ENCODE measurements at places on chromosomes 6 and 20.

DNA sequence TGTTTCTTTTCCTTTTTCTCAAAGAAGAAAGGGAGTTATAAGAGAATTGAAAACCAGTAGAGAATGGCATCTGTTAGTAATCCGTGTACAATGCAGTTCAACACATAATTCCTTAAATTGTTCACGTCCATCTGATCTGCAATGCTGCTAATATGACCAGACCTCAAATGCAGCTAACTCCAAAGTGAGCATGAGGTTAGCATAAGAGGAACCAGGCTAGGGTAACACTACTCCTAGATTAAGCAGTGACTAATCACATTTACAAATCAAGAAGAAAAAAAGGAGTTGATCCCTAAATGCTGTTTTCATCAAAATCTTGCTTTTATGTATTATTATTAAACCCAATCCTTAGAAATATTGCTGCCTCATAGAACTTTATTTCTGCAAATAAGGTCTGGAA lies 432.7 kb upstream of the ARID1B start:
- no peak for DNase-seq

DNA sequence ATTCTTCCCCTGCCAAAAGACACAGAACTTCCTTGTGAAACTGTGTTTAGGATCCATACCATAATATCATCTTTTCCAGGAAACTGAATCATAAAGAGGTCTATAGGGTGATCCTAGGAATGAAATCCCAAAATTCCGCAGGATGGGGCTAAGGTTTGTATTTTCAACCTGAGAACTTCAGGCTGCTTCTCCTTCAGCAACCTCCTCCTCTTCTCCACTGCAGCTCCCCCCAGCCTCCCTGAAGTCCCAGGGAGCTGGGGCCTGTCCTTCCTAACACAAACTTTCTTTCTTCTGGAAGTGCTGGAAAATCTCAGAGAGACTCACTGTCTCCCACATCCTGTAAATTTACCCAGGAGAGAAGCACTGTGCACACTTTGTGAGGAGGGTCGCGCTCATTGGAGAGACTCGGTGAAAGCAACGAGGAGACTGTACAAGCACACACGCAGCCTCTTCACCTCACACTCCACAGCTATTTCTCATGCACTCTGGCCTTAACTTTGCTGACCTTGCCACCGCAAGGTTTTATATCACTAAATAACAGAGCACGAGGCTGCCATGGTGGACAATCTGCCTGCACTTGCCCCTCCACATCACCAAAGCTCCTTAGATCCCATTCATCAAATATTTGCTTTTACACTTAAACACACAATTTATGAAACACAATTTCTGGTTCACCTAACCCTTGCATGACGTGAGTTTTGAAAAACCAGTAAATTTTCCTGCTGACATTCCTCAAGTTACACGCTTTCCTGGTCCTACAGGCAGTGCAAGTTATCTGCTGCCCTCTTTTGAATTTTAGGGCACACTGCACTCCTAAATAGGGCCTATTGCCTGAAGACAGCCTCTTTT lies 14.3 kb downstream of the ID4 start:
- DNase-seq, result no peak

DNA sequence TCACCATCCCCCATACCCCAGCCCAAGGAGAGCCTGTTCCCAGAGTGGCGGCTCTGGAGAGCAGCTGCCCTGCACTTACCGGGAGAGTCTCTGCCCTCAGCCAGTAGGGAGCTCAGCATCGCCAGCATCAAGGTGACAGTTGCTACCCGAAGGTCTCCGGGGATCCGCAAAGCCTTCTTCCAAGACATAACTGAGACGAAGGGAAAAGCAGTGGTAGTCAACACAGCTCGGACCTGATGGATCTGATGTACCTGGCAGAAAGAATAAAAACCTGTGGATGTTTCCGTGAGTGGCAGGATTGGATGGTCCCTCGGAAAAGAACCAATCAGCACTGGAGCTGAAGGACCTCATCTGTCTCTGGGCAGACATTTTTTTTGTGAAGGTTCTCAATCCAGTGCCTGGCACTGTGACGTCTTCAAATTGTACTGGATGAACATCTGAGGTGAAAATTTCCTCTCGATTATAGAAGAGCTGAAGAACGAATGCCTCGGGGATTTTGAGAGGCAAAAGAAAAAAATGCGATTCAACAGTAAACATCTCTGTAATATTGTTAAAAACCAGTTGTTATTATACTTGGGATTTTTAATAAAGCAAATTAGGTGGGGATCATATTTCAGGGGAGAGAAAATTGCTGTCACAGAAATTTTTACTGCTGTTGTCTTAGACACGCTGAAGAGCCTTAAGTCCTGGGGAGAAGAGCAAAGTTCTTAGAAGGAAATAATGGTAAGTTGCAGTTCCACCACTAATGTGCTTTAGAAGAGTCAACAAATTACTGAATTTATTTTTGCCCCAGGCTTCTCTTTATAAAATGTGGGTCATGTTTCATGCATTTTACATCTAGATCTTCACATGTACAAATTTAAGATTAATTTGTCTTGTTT lies at the start of gene HLA-DQB1:
Gene HLA-DQB1 (minus strand): TSS at position 238 of the 881 bp plus-strand sequence. CDS start 50 bp downstream, at position 188.
- DNase-seq, result peak; percentile 54

- no peak for DNase-seq
Measured at GRCh38 chr6:148055419-148055818, 287.2 kb upstream of the SASH1 start.

DNA sequence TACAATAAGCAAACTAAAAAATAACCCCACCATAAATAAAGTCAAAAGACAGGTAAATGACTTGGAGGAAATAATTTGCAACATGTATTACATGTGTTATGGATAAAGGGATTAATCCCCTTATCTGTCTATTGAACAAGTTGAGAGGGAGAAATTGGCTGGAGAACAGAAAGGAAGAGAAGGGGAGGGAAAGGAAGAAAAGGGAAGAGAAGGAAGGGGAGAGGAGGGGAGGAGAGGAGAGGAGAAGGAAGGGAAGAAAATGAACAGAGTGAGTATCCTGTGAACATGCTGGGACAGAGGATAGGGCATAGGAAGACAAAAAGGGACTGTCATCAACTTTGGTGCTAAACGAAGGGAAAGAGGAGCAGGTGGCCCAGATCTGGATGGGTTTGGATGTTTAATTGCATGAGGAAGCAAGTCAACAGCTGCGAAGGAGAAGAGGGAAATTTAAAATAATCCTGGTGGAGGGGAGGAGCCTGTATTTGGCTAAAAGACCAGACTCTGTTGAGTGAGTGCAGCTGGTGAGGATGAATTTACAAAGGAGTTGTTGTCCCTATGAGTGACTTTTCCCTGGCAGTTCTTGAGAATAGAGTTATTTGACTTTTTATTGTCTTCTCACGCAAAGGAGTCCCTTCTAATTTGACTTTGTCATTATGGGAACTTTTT lies 14.2 kb upstream of the SHLD1 start:
- DNase-seq, result no peak

DNA sequence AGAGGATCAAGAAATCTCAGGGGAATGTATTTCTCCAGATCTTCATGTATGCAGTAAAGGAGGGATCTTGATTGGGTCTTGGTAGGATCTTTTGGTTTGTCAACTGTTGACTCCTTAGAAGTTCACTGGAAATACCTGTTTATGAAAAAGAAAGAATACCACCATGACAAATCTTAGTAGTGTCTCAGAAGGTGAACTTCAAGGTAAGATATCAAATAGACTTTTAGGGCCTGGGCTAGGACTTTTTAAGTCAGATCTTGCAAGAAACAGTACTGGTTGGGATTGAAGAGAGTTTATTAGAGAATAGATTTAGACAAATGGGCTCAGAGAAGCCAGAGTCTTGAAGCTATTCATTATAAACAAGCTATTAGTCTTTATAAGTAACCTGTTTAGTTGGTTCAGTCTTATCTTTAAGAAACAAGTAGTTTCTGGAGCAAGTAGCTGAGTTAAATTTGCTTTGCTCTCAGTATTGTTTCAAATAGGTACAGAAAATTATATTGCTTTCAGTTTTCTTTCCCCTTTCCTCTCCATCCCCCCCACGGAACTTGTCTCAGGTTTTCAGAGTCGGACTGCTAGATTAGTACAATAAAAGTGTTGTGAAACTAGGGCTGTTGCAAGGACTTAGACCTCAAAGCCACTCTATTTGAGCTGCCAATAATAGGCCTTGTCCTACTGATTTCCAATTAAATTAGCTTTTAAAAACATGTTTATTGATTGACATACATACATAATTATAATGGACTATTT lies 529.1 kb upstream of the CITED2 start:
- no peak for DNase-seq

DNA sequence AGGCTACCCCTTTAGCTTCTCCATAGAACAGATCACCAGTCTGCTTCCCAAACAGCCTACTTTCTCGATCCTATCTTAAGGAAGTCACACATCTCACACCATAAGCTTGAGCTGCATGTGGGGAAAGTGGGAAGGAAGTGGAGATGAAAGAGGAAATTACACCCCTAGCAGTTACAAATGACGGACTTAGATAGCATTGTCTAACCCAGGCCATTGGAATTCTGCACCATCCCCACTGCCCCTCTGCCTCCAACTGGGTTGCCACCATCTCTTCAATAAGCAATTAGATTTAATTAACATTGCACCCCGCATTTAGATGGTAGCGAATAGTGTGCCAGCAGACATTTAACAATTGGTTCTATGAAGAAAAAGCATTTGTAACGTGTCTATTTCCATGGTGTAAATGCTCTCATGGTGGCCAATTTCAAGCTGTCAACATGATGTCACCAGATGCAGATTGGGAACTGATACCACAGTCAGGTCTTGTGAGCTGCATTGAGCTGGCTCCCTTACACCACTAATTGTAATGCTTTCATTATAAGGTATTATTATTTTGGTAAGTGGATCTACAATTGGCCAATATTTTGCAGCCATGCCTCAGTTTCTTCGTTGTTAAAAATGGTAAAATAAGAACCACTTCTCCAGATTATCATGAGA lies 124.7 kb downstream of the CD24 start:
- no peak for DNase-seq

DNA sequence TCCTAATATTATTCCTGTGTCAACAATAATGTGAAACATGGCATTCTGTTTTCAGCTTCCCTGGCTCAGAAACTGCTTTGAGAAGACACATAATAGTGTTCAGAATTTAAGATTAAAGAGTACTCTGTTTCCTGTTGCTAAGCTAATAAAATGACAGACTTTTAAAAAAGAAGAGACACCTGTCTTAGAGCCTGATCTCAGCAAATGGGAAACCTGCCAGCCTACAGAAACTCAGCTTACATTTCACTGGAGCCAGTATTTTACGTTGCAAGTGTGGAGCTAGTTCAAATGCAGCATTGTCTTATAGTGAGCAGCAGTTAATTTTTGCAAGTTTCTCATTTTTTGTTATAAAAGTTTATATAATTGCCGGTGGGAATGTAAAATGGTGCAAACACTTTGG lies 28.8 kb downstream of the KIZ start:
- DNase-seq, result no peak

- no peak for DNase-seq
Measured at GRCh38 chr20:50909413-50909812, 21.8 kb downstream of the ADNP start.

DNA sequence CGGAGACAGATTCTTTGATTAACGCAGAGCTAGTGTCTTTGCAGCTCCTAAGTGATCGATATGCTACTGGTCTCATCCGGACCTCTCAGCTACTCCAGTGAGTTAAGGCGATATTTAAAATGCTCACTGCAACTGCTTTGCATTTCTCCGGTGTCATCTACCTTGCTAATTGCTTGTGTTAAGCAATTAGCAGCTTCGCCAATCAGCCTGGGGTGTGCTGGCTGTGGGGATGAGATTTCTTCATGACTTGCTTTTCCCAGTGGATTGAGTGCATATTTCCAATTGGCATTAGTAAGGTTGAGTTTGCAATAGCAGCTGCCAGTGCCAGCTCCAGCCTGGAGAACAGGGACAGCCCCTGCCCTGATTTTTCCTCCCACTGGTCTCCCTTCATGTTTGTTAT lies 18.0 kb upstream of the GGTLC1 start:
- DNase-seq, result no peak
